Lung microvascular endothelial cell (primary cell): ENCODE measurements at places on chromosomes 5 and 9. TPM values are rescaled to one million over a fixed set of nuclear protein-coding genes. Genes with fewer than 3 reads are reported as not detected.

Gene CARD6
- total RNA-seq, result 27.0 and 50.6 TPM in 2 replicates

Gene MEF2C
- total RNA-seq, result 91.5 and 122 TPM in 2 replicates

Gene COL27A1
- total RNA-seq, result 0.40 and 1.1 TPM in 2 replicates

Gene NME5
- total RNA-seq, result 0.60 and 1.1 TPM in 2 replicates

Gene OR2S2
- not detected in 2 replicates for total RNA-seq

Gene ZNF454
- total RNA-seq, result 0.22 and 1.2 TPM in 2 replicates

Gene ADGRD2
- total RNA-seq, result not detected in 2 replicates
